Mesenchymal stem cell (in vitro differentiated cells and primary cell): ENCODE measurements at places on chromosomes 11 and 22.

DNA sequence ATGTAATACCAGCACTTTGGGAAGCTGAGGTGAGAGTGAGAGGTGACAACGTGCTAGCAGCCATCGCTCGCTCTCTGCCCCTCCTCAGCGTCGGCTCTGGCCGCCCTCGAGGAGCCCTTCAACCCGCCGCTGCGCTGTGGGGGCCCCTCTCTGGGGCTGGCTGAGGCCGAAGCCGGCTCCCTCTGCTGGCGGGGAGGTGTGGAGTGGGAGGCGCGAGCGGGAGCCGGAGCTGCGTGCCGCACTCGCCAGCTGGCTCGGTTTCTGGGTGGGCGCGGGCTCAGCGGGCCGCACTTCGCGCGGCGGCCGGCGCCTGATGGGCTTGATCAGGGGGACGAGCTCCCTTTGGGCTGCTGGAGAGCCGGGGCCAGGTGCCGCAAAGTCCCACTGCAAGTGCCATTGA lies 98.9 kb upstream of the UBASH3B start:
- no peak for DNase-seq

GRCh38 chr22:47990481-47990880 lies 1228.0 kb downstream of the TBC1D22A start:
- DNase-seq, result no peak

DNA sequence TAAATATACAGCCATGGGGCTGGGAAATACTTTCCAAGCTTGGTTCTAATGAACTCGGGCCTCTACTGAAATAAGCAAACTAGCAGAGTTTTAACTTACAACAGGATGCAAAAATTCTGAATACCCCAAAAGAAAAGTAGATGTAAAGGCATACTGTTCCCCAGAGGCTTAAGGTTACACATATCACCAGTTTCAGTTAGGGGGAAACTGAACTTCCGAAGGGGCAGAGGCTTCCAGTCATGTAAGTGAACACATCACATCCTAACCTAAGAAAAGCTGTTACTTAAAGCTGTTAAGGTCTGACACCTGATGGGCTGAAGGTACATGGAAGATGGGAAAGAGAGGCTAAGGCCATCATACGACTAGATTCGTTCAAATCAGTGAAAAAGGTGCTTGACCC lies 2.3 kb downstream of the GAB2 start:
- DNase-seq, result no peak

GRCh38 chr11:77471558-77472193 lies 2.2 kb downstream of the PAK1 start:
- no peak for DNase-seq

GRCh38 chr11:24108609-24109008 lies 388.2 kb upstream of the LUZP2 start:
- no peak for DNase-seq

- DNase-seq, result no peak
Observed at GRCh38 chr22:19730198-19730597, 6.9 kb downstream of the GP1BB start.

DNA sequence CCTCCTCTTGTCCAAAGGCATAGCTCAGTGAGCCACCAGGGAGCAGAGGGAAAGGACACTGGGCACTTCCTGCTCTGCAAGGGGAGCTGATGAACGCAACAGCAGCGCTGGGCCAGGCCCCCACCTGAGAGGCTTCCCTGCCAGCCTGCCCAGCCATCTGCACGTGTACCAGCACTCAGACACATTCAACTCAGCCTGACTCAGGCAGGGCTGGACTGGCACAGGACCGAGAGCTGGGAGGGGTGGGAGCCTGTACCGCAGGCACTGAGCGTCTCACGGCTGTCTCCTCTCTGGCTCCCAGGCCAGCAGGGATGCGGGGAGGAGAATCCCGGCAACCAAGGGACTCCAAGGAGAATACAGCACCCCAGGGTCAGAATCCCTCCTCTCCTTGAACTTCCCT lies 411.8 kb downstream of the CTTN start:
- DNase-seq, result no peak

DNA sequence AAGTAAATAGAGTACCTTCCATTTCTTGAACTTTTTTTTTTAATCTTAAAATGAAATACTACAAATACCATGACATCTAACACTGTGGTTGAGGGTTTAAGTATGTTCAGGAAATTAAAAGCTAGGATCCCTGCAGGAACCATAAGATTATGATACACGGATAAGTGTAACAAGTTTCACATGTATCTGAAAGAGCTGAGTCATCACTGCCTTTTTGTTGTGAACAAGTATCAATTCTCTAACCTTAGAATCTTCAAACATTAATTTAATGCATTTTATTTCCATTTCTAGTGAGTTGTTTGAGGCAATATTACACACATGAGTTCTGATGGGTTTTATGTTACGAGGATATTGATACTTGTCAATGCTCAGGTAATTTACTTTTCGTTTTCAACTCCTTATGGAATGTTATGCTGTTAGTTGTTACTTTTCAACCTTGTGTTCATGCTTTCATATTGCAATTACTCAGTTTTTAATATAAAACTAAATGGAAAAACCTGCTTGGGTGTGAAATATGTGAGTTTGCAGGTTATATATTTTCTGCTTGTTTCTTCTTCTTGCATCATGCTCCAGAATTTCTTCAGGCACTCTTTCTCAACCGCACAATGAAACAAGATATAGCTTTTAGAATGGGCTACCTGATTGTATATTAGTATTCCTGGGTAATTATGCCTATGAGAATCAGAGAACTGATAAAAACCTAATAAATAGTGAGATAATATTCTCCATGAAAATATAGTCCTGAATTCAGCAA lies 361.3 kb upstream of the MTNR1B start:
- DNase-seq, result no peak

- DNase-seq, result peak; percentile 13
Observed at GRCh38 chr22:23376256-23376655, 195.9 kb downstream of the BCR start.

DNA sequence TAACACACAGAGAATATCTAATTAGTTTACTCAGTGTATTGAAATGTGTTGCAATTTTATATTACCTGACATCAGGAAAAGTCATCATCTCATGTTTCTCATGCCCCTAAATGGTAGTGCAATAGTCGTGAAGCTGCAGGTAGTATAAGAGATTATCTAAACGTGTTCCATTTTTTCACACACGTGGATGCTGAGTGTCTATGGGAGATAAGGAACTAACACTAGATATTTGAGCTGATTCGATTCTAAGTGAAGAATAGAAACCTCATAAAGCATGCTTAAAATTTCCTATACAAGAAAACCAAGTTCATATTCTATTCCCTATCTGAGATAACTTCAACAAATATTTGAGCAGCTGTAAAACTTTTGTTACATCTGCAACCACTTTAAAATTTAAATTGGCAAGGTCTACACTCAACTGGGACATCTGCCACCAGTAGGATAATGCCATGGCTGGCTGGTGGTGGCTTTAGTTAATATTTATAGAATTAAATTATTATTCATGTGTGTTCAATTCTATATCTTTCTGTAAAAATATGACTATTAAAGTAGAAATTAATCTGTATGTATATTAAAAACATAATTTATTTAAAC lies 388.8 kb downstream of the LUZP2 start:
- no peak for DNase-seq

DNA sequence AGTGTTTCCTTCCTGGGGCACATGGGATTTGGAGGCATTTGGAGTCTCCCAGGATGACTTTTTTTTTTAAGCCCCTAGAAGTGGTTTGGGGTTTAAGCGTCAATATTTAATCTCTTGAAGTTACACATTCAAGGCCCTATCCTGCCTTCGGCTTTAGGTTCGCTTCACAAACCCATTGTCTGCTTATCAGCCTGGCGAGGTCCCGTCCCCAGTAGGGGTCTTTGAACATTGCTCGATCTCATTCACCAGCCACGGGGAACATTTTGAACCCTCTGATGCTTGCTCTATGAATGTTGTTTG lies 75.9 kb downstream of the KCNQ1 start:
- no peak for DNase-seq

- DNase-seq, result no peak
Observed at GRCh38 chr22:48187356-48187755, 1424.9 kb downstream of the TBC1D22A start.

DNA sequence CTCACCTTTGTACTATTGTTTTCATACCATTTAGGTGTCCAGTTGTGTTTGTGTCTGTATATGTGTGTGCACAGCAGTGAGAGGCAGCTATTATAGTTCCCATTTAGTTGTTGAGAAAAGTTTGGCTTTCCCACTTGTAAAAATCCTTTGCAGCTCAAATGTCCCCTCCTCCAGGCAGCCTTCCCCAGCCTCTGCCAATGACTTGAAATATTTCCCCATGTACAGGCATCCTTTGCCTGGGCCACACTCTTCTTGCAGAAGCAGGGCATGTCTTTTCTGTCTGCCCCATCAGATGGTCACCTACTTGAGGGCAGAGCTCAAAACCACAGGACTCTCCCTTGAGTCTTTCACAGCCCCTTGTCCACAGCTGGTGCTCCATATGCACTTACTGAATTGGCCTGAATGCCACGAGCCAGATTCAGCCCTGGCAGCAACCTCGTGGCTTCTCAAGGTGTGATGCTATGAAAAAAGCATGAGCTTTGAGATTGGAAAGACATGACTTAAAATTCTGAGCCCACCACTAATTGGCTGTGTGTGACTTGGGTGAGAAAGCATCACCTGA lies 39.3 kb downstream of the MYEOV start:
- DNase-seq, result no peak
